Gastrocnemius medialis (tissue), 4 donors: ENCODE measurements at places on chromosomes 1 and 21. TPM values are rescaled to one million over a fixed set of nuclear protein-coding genes. Genes with fewer than 3 reads are reported as not detected.
A peak's percentile ranks its signal among the peaks of the same experiment; 100 is the strongest.

GRCh38 chr1:223136086-223136485, 7.0 kb downstream of the TLR5 start:
- H3K27ac ChIP-seq = no peak overlapping the region
- no peaks in the 10 kb centered on the region for H3K27me3 ChIP-seq
- peaks cover 42% of the 10 kb centered on the region for H3K4me1 ChIP-seq
- no peak for DNase-seq

DNA sequence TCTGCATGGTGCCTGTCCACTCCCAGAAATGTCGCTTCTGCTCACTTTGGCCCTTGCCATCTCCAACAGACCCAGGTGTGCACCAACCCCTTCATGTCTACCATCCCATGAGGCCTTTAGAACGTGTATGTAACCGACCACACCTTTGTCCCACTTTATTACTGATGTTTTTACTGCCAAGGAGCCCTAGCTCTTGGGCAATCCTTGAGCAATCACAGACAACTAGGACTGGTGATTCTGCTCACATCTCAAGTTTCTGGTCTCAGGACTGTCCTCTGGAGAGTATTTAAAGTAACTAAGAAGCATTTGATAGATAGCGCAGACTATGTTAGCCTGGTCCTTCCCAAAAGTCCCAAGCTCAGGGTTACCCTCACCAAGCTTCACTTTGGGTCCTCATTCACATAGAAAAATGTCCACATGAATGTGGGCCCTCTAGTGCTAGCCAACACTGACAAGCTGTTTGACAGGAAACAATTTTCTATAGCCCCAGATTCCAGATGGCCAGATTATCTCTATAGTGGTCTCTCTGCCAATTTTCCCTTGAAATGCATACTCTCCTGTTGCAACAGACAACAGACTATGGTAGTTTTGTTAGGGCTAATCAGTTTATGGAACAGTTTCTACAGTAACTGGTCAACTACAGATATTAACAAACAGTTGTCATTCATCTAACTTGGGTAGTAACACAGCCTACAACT, 6.9 kb upstream of the TMEM81 start:
- H3K4me1 ChIP-seq = peaks cover 18% of the 10 kb centered on the region
- H3K4me3 ChIP-seq = no peak overlapping the region
- peaks cover 6% of the 10 kb centered on the region for H3K36me3 ChIP-seq
- peak overlapping the region; percentile 88 for H3K27ac ChIP-seq
- H3K27me3 ChIP-seq = no peaks in the 10 kb centered on the region

DNA sequence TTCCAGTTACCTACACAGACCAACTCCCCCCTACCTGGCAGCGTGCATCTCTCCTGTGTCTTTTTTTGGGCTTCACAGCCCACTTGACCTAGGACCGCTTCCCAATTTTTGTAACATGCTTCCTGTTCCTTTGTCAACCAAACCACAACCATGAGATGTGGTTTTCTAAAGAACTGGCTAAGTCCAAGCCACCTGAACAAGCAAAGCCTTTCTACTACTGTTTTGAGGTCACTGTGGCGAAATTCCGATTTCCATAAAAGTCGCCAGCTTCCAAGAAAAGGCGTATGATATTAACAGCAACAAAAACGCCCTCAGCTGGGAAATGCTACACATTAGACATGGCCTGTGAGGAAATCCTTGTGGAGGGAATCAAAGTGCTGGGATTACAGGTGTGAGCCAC, 12.7 kb upstream of the AK2 start:
- DNase-seq = no peak
- H3K4me1 ChIP-seq = peaks cover 4% of the 10 kb centered on the region
- H3K27ac ChIP-seq = no peak overlapping the region
- H3K27me3 ChIP-seq = no peaks in the 10 kb centered on the region

- H3K36me3 ChIP-seq = no peaks in the 10 kb centered on the region
- H3K4me1 ChIP-seq = no peaks in the 10 kb centered on the region
- DNase-seq = no peak
- H3K4me3 ChIP-seq = no peak overlapping the region
- no peak overlapping the region for H3K27ac ChIP-seq
Measured at GRCh38 chr1:205370780-205371179, 14.1 kb upstream of the KLHDC8A start.

DNA sequence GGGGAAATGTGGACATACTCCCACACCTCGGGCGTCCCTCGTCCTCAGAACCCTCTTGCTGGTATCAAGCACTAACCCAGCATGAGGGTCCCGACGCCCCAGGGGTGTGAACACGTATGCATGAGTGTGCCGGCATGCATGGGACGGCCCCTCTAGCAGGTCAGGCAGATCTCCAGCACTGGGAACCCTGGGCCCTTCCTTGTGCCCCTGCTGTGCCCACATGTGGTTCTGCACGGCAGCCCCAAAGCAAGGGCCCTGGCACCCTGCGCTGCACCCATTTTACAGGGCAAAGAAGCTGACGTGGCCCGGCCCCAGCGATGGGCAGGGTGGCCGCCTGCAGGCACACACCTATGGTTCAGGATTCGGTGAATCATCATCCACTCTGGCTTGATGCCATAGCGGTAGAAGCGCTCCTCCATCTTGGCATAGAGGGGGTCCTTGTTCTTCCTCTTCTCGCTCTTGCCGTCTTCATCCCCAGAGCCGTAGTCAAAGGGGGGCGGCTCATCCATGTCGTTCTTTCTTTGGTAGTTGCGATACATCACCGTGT, 34.2 kb downstream of the CHD5 start:
- peaks cover 31% of the 10 kb centered on the region for H3K27me3 ChIP-seq
- DNase-seq = no peak
- H3K27ac ChIP-seq = no peak overlapping the region
- H3K4me1 ChIP-seq = no peaks in the 10 kb centered on the region
- no peak overlapping the region for H3K4me3 ChIP-seq
- no peaks in the 10 kb centered on the region for H3K36me3 ChIP-seq

DNA sequence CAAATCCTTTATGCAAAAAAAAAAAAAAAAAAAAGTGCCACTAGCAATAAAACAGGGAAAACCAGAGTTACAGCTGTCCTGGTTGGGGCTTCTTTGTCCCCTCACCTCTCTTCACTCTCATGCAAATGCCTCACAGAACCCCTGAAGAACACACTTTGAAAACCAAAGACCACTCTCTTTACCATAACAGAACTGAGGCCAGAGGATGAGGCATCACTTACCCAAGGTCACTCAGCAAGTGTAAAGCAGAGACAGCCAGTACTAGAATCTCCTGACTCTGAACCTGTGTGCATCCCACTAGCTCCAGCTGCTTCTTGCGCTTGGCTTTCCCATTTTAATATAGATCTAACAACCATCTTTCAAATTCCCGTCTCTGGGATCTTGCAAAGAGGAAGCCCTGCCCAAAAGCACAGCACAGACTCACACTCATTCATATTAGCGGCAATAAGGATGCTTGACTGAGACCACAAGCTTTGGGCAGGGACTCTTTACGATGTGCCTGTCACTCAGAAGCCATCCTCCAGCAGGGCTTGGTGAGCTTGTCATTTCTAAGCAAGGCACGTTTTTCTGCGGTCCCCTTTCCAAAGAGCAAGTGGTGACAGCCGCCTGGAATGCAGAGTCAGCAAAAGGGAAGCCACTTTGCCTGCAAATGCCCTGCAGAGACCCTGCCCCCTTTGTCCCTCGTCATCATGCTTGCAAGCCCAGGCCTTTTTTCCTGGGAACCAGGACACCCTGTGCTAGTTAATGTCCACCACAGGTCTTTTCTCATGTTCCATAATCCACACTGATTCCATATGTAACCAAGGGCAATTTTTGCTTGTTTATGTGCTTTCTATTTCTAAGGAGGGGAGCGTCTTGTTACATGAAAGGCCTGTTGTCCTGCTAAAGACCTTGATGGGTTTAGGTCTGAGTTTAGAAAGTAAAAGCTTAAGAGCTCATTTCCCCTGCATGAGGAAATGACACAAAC, 76.5 kb upstream of the NFIA start:
- H3K36me3 ChIP-seq = no peaks in the 10 kb centered on the region
- no peaks in the 10 kb centered on the region for H3K27me3 ChIP-seq
- no peak overlapping the region for H3K4me3 ChIP-seq
- no peak overlapping the region for H3K27ac ChIP-seq
- no peaks in the 10 kb centered on the region for H3K4me1 ChIP-seq

DNA sequence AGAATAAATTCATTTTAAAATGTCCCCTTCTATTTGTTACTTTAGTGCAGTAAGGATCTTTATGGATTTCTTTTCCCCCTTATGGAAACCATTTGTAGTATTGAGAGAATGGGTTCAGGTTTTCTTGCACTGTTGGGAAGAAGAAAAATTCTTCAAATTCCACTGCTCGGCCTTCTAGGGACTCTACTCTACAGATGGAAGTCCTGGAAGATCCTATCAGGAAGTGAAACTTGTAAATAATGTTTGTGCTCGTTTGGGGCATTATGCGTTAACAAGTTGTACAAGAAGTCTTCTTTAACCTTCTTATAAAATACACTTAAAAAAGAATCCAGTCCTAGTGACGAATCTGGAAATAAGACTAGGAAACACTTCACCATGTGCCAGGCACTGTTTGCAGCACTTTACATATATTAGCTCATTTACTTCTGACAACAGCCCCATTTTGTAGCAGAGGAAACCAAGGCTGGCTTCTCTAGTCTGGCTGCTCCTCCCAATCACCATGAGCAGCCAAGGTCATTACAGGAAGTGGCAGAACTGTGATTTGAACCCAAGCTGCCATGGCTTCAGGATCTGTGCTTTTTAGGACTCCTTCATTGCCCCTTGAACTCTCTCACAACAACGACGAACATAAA, 11.8 kb downstream of the LRRC8D start:
- no peak overlapping the region for H3K4me3 ChIP-seq
- H3K27ac ChIP-seq = no peak overlapping the region
- no peaks in the 10 kb centered on the region for H3K27me3 ChIP-seq

Gene SYT6
- not detected for total RNA-seq

Gene ACKR1
- 20.9 TPM for total RNA-seq

Gene LRIF1
- 8.3 TPM for total RNA-seq

Gene TNFRSF18
- total RNA-seq = not detected

Gene CFAP74
- total RNA-seq = not detected

- H3K27me3 ChIP-seq = no peaks in the 10 kb centered on the region
- H3K36me3 ChIP-seq = no peaks in the 10 kb centered on the region
- peaks cover 5% of the 10 kb centered on the region for H3K4me1 ChIP-seq
- DNase-seq = no peak
- H3K27ac ChIP-seq = no peak overlapping the region
Measured at GRCh38 chr1:236654957-236655356, 31.3 kb upstream of the ACTN2 start.

DNA sequence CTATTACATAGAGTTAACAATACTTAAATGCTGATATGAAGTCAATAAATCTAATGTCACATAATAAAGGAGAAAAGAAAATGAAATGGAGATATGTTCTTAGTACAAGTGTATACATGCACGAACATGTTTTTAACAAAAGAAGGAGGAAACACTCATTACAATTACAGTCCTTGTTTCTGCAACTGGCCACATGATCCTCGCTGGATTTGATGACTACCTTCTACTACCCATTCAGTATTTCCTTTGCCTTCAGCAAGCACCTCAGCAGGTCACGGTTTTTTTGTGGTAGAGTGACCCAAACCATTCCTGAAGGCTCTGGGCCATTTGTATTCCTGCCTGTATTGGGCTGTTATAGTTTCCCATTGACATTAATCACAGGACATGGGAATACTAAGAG, 172.8 kb upstream of the CXADR start:
- no peaks in the 10 kb centered on the region for H3K36me3 ChIP-seq
- H3K4me1 ChIP-seq = no peaks in the 10 kb centered on the region
- H3K4me3 ChIP-seq = no peak overlapping the region
- DNase-seq = no peak
- H3K27me3 ChIP-seq = no peaks in the 10 kb centered on the region

Gene PTGFRN
- total RNA-seq = 3.2 TPM

DNA sequence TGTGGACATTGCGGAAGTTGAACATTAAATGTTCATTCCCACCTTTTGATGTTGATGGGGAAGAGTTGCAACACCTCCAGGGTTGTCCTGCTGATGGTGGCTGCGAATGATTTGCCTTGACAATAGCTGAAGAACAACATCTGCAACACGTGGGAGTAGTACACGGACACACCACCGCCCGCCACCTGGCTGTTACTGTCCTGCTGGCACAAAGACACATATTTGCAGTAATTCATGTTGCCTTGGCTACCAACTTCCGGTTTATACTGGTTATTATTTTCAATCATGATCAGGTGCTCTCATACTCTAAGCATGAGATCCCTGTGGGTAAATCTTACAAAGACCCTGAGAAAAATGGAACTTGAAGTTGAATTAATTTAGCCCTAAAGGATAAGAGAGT, 55.2 kb downstream of the UBR4 start:
- peaks cover 15% of the 10 kb centered on the region for H3K36me3 ChIP-seq
- H3K27ac ChIP-seq = no peak overlapping the region
- no peak for DNase-seq

GRCh38 chr1:204967451-204967850, 75.6 kb upstream of the CNTN2 start:
- no peaks in the 10 kb centered on the region for H3K36me3 ChIP-seq
- no peak for DNase-seq
- no peaks in the 10 kb centered on the region for H3K4me1 ChIP-seq

DNA sequence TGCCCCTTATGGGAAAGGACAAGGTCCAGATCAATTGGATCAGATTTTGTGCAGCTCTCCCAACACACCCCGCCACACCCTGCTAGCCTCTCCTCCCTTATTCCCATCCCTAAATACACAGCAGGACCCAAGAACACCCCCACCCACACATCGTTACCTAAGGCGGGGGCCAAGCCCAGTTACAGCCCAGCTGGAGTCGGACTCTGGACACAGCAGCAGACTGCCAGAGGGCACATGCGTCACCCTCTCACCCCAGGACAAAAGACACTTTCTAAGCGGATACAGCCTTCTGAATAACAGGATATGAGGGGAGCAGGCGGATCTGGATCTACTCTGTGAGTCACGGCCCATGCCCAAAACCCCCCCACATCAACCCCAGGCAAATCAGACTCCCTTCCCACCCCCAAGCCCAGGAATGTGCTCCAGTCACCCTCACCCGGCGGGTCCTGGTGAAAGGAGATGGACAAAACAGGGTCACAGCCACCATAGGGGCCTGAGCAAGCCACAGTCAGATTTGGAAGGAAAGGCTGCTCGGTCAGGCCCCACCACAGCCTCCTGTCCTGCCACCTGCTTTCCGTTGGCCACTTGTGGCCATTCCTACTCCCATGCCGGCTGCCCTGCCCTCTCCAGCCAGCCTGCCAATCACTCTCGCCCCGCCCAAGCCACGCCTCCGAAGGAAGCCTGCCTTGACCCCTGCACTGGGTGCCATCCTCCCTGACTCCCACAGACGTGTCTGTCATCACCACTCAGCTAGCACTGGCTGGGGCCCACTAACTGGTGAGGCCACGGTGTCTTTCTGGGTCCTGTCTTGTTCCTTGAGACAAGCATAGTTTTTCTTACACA, 4.0 kb downstream of the S100A16 start:
- no peaks in the 10 kb centered on the region for H3K36me3 ChIP-seq
- peaks cover 25% of the 10 kb centered on the region for H3K4me1 ChIP-seq
- no peaks in the 10 kb centered on the region for H3K27me3 ChIP-seq
- H3K27ac ChIP-seq = peak overlapping the region; percentile 83

GRCh38 chr1:150863724-150864123, 12.7 kb downstream of the ARNT start:
- no peaks in the 10 kb centered on the region for H3K36me3 ChIP-seq
- DNase-seq = no peak
- no peak overlapping the region for H3K27ac ChIP-seq
- H3K27me3 ChIP-seq = no peaks in the 10 kb centered on the region

- H3K36me3 ChIP-seq = no peaks in the 10 kb centered on the region
- no peak for DNase-seq
- no peak overlapping the region for H3K4me3 ChIP-seq
- H3K27ac ChIP-seq = no peak overlapping the region
- H3K4me1 ChIP-seq = no peaks in the 10 kb centered on the region
Measured at GRCh38 chr1:4694492-4694891, 40.1 kb downstream of the AJAP1 start.
